ENCODE measurements at places on chromosomes 13 and 19.

DNA sequence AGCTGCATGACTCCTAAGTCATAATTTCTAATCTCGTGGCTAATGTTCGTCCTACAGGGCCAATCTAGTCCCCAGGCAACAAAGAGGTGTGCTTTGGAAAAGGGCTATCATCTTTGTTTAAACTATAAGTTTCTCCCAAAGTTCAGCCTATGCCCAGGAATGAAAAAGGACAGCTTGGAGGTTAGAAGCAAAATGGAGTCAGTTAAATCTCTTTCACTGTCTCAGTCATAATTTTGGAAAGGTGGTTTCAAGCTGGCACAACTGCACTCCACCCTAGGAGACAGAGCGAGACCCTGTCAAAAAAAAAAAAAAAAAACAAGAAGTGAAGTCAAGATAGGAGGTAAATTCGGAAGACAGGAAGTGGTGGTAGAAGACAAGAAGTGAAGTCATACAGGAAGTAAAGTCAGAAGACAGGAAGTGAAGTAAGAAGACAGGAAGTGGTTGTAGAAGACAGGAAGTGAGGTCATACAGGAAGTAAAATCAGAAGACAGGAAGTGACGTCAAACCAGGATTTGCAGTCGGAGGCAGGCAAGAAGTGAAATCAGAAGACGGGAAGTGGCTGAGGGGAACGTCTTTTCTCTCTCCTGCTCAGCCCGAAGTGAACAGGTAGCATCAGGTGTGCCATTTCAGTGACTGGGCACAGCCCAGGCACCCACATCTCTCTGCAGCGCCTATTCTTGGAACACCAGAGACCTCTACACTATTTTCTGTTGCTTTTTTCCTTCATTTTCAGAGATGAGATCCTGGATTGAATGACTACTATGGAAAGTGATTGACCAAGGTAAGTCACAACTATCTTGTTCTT is 32.2 kb downstream of the GP6 start:
- DNase-seq, result peak; percentile 52

DNA sequence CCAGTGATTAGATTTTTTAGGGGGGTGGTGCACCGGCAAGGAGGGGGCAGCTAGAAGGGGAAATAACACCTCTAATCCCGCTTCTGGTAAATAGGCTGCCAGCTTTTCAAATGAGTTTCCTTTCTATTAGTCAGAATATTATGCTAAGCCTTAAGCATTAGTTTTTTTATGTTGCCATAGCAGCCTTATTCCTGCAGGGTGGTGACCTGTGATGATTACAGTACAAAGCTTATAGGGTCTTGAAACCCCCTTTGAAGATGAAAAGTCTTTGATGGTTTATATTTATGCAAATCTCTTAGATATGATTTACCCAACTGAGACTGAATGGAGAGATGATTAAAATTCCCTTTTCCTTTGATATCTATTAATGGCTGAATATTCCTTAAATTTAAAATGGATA is 109.8 kb downstream of the ZIC5 start:
- no peak for DNase-seq

GRCh38 chr19:10262771-10263170 is 8.1 kb upstream of the ICAM1 start:
- DNase-seq, result no peak

DNA sequence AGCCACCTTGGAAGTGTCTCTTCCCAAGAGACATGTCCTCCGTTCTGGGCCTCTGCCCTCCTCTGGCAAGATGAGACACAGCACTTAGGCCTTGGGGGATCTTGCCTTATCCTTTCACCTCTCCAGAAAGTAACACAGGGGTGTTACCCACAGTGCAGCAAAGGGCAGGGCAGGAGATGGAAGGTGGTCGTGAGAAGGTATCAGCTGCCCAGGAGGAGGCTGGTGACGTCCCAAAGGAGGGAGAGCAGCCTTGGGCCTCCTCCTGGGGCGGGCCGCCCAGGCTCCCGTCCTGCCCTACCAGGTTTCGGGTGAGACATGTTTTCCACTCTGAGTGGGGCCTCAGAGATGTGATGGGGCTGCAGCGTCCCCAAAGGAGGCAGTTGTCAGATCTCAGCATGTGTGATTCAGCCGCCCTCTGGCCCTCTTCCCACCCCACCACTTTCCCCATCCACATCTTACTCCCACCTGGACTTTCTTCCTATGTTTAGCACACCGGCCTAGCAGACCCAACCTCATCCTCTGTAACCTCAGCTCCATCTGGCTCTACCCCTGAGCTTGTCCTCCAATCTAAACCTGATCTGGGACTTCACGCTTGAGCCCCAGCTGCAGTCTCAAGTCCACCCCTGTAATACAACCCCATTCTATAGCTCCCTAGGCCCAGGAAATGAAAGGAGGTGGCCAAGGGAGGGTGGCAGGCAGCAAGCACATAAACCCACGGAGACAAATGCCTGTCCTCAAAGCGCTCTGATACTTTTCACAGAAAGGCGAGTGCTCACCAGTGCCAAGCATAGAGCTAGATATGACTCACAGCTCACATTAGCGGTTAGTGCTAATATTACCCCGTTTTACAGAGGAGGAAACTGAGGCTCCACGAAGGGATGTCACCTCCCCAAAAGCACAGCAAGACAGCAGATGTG is 9.3 kb downstream of the POU2F2 start:
- no peak for DNase-seq

GRCh38 chr13:24659239-24659638 is 21.0 kb upstream of the ATP12A start:
- no peak for DNase-seq

DNA sequence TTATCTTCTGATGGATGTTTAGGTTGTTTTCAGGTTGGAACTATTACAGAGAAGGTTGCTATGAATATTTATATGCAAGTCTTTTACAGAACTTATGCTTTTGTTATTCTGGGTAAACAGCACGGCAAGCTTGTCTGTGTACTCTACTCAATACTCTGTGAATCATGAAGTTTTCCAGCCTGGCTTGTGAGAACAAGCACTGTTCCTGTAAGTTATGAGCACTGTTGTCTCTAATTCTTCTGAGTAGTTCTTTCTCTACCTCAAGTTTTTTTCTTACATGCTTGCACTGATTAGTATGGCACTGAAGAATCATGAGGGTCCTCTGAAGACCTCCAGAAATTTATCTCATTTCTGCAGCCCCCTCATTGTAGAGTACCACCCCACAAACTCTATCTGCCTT is 496.9 kb downstream of the KCTD12 start:
- DNase-seq, result no peak

- DNase-seq, result no peak
These were observed 277.5 kb downstream of the LIG4 start for GRCh38 chr13:107937848-107938247.

- no peak for DNase-seq
These were observed 173.1 kb downstream of the LACC1 start for GRCh38 chr13:44052780-44053184.

DNA sequence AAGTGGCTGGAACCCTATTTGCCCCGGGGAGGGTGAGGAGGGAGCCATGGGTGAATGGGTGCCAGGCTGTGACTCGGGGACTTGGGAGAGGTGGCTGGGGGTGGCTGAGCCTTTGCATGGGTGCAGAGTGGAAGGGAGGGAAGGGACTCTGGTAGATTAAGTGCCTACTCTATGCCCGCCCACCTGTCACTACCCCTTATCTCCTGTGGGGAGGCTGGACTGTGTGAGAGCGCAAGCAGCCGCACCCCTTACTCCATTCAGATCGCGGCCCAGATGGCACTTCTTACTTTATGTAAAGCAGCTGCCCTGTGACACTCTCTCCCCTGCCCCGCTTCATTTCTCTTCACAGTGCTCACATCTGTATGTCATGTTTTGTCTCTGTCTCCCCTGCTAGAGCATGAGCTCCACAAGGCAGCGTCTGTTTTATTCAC is 2.9 kb downstream of the KASH5 start:
- peak; percentile 40 for DNase-seq

GRCh38 chr19:34178274-34178610 is 5.9 kb downstream of the LSM14A start:
- DNase-seq, result no peak

GRCh38 chr13:95204231-95204765 is 97.0 kb downstream of the ABCC4 start:
- no peak for DNase-seq

GRCh38 chr13:91132381-91132780 is 215.1 kb upstream of the MIR17HG start:
- DNase-seq, result no peak

DNA sequence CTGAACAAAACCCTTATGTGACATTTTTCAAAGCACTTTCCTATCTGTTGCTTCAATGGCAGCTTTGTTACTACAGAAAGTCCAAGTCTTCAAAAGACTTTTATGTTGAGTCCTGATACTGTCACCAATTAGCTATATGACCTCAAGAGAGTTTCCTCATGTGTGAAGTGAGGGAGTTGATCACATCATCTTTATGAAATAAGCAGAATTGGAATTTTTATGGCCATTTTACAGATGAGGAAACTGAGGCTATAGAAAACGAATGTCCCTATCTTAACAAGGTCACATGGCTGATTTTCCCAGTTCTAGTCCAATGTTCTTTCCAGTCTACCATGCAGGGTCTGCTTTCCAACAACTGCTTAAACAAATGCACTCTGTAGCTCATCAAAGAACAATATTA is 2.6 kb downstream of the TNFRSF19 start:
- no peak for DNase-seq

- DNase-seq, result peak; percentile 84
These were observed 2.9 kb downstream of the NUMBL start for GRCh38 chr19:40687525-40688016.

DNA sequence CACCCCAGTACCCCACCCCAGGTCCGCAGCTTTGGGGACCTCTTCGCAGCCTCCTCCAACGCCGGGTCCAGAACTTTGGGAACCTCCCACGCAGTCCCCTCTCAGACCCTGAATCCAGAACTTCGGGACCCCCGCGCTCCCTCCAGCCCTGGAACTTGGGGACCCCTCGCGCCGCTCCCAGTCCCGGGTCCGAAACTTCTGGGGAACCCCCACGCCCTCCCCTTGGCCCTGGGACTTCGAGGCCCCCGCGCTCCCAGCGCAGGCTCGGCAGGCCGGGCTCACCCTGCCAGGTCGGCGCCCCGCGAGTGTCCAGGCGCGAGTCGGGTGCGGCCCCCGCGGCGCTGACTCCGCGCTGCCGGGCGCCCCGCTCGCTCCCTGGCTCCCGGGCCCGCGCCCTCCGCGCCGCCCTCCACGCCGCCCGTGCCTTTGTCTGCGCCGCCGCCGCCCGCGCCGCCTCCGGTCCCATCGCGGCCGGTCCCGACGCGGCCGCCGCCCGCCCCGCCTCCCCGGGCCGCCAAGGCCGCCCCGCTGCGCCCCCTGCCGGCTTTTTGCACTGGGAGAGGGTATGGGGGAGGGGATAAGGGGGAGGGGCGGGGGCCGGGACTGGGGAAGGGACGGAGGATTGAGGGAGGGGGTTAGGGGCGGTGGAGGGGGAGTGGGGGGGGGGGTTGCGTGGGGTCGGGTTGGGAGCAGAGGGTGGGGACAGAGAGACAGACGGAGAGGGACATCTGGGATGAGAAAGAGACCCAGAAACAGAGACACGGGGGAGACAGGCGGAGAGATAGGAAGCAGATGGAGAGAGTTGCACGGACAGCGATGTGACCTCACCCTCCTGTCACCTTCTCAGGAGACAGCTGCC is at the start of gene HOMER3:
HOMER3 (minus strand) TSS at position 449 of the 859 bp plus-strand sequence. CDS start 2,235 bp downstream, outside the sequence.
- DNase-seq, result peak; percentile 79

- peak; percentile 19 for DNase-seq
These were observed 845.3 kb downstream of the DIAPH3 start for GRCh38 chr13:59318320-59318930.

GRCh38 chr13:38902551-38902950 is 88.1 kb downstream of the STOML3 start:
- DNase-seq, result no peak

DNA sequence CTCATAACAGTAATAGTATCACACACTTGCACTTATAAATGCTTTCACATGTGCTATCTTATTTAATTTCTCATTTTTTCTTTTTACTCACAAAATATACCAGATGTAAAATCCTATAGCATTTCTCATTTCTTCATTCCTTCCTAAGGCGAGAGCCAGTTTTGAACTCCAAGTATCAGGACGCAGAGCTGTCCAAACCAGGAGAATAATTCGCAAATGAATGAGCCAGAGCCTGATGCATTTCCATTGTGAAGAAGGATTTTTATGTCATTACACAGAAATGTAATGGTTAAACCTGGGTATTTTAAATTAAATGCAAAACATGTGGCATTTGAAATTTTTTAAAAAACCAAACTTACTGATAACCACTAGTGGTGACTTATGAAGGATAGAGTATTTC is 244.3 kb downstream of the RGCC start:
- no peak for DNase-seq

- no peak for DNase-seq
These were observed 452.6 kb downstream of the DIAPH3 start for GRCh38 chr13:59710996-59711701.

All from memory B cell (primary cell).